ENCODE measurements at places on chromosomes 16 and 17.

DNA sequence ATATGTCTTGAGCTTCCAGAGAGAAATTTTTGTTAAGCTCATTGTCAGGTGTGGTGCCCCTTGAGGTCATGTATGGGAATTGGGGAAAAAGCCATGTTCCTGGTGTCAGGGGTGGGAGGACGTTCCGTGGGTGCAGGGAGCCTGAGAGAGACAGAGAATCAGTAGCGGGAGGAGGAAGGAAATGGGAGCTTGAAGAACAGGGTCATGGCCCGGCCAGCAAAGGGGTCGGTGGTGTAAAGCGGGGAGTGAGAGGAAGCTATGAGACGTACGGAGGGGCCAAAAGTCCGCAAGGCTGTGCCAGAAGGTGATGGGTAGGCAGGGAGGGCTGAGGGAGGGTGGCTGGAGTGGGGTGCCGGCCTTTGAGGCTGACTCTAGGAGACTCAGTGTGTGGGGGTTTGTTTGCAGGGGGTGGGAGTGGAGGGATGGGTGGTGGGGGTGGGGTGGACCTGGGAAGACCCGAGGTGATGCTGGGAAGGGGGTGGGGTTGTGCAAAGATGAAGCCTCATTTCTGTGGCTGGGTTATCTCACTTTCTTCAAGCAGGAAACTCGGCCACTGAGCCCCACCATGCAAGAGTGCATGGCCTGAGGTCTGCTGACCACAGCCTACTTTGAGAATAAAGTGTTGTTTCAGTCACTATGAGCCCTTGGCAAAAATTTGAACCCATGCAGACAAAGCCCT is 63.6 kb downstream of the PLCG2 start:
- no peak for DNase-seq

DNA sequence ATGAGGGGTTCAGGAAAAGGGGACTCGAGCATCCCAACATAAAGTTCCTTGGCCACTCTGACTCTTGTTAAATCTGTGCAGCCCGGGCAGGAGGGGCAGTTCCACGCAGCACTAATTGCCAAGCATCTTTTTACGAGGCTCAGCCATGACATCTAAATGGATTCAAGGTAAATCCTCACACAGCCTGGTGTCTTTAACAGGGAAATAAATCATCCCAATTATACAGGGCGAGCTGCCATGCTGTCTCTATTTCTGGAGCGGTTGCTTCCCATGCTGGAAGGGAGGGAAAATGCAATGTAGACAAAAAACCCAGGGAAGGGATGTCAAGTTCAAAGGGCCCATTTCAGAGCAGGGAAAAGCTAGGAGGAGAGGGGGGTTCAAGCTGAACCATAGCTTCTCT is 110.0 kb downstream of the GAS7 start:
- no peak for DNase-seq

DNA sequence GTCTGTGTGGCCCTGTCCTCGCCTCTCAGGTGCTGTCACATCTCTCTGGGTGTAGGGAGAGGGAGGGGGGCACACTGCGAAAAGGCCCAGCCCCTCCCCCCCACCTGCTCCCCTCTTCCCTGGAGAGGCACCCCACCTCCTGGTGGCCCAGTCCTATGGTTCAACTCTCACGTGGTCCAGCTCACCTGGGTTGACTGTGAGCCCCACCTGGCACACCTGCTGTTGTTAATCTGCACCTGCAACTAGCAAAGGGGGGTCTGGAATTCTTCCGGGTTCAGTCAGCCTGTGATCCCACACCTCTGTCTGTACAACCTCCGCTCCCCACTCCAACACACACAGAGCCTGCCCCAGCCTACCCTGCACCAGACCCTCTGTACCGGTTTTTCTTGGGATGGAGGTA is 2.0 kb upstream of the SYNGR2 start:
- DNase-seq = no peak

- DNase-seq = no peak
Measured at GRCh38 chr16:66695935-66696668, 441 bp downstream of the CMTM4 start.

- DNase-seq = no peak
Measured at GRCh38 chr17:82659886-82660285, 11.6 kb upstream of the WDR45B start.

DNA sequence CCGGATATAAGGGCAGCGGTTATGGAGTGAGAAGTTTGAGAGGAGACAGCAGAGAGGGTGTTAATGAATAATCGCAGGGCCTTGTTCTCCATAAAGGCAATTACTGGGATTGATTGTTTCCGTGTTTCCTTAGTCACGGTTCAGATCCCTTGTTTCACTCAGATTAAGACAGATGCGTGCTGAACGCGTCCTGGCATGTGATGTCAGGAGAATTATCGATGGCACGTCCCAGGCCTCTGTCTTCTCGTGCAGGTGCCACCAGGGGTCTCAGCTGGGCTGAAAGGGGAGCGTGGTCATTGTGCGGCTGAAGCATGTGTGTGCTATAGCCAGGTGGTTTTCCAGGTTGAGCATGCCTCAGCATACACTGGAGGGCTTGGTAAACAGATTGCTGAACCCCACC is 142.4 kb upstream of the NOL11 start:
- no peak for DNase-seq

- DNase-seq = no peak
Measured at GRCh38 chr16:1073262-1073558, 663 bp downstream of the SSTR5 start.

DNA sequence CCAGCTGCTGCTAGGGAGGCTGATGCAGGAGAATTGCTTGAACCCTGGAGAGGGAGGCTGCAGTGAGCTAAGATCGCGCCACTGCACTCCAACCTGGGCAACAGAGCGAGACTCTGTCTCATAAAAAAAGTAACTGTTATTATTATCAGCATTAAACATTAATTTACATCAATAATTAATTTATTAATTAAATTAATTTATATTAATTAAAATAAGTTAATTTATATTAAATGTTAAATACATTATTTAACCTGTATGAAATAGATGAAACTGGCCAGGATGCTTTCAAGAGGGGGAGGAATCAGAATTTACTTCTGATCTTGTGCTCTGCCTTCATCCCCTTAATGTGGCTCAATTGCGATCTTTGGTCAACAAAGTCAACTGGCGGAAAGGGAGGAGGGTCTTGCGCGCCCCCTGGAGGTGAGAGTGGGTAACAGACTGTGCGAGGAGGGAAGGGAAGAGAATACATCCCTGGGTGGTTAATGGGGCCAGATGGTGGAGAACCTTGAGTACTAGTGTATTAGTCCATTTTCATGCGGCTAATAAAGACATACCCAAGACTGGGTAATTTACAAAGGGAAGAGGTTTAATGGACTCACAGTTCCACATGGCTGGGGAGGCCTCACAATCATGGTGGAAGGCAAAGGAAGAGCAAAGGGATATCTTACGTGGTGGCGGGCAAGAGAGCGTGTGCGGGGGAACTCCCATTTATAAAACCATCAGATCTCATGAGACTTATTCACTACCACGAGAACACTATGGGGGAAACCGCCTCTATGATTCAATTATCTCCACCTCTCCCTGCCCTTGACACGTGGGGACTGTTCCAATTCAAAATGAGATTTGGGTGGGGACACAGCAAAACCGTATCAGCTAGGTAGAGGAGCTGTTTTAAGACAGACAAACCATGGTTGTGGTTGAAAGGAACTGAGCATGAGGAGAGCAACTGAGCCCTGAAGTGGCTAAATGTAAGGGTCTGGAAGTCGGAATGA is 15.7 kb upstream of the CPPED1 start:
- DNase-seq = peak; percentile 74

- peak; percentile 49 for DNase-seq
Measured at GRCh38 chr17:1490643-1491442, 1.6 kb downstream of the MYO1C start.

- DNase-seq = no peak
Measured at GRCh38 chr17:73091770-73092522, 542 bp downstream of the SLC39A11 start.

- no peak for DNase-seq
Measured at GRCh38 chr16:47309581-47310312, 151.1 kb downstream of the ITFG1 start.

- no peak for DNase-seq
Measured at GRCh38 chr16:84585886-84586285, 32.0 kb downstream of the COTL1 start.

GRCh38 chr17:60600490-60601446 is 775 bp downstream of the PPM1D start:
- peak; percentile 49 for DNase-seq

GRCh38 chr16:55017321-55017720 is 86.7 kb downstream of the IRX5 start:
- DNase-seq = no peak

GRCh38 chr17:20989991-20990855 is 52.6 kb downstream of the USP22 start:
- DNase-seq = no peak

GRCh38 chr17:38687286-38687685 is 12.5 kb upstream of the EPOP start:
- no peak for DNase-seq

GRCh38 chr16:85724126-85724879 is 26.6 kb downstream of the C16orf74 start:
- DNase-seq = no peak

DNA sequence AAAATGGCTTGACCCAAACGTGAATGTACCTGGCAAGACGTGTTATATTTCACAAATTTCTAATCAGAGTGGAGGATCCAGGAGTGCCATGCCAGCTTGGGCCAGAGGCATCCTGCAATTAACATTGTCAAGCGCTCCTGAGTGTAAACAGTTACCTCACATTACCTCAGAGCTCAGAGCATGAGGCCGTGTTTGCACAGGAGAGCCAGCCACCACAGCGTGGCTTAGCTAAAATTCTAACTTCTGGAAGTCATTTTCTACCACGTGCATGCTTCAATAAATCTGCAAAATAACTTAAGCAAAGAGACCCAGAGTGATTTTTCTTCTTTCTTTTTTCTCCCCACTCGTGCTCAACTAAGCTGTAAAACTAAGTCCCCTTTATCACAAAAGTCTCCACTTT is 769.0 kb downstream of the KCNJ2 start:
- no peak for DNase-seq

GRCh38 chr16:69754469-69755310 is at the start of gene NOB1:
Gene NOB1 (minus strand): TSS chr16:69754926. CDS start chr16:69754910, 16 bp downstream.
- peak; percentile 91 for DNase-seq

DNA sequence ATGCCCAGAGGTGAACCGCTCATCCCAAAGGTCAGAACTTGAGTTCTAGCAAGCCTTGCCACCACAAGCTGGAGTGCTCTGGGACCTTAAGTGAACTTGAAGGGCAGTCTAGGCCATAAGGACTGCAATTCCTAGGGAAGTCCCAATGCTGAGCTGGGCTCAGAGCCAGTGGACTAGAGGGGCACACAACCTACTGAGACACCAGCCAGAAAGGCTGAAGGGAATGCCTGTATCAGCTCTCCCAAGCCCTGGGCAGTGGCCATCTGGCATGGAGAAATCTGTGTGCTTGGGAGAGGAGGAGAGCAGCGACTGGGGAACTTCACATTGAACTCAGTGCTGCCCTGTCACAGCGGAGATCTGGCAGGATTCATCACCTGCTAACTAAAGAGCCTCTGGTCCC is 201.3 kb downstream of the CEP112 start:
- no peak for DNase-seq

DNA sequence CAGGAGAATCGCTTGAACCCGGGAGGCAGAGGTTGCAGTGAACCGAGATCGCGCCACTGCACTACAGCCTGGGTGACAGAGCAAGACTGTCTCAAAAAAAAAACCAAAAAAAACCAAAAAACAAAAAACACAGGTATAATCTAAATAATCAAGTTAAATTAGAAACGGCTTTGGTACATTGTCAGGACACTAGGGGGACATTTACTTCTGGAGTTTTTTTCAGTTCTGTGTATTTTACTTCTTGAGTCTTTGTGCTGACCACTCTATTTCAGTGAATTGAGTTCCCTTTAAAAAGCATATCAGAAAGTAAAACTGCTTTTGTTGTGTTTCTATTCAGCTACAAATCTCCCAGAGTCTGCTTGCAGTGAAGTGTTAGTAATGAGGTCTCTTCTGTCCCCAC is 36.3 kb downstream of the DHRS7B start:
- DNase-seq = no peak

DNA sequence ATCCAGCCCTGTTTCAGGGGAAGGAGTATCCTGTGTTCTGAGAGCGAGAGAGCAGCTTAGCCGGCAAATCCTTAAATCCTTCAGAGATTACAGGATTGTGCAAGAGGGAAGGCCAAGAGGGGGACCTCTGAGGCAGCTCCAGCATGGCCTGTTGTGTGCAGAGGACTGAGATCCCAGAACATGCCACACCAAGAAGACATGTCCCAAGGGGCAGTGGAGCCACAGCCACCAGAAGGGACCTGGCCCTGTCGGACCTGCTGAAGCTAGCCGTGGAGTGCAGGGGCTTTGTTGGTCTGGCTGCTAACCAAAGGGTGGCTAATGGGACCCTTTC is 1.6 kb upstream of the MRC2 start:
- no peak for DNase-seq

DNA sequence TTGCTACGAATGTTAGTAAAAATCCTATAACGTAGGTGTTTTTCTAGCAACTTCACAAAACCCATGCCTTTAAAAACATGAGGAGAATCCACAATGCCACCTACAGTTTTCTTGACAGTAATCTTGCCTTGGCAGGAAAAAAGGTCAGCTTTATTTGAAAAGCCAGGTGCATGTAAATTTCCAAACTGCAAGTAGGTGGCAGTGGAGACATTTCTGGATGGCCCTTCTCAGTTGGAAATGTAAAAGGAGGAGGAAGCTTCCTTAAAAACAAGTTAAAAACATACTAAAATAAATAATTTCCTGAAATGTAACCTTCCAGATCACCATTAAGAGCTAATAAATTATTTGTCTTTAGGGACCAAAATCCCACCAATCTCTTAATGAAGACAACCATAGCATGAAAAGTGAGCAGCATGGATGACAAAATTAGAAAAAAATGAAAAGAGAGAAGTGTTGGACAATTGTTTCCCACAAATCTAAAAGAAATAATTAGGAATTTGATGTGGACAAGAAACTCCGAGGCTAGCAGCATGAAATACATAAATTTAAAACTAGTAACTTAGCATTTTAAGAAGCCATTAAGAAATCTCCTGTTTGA is 152.2 kb downstream of the SNX11 start:
- DNase-seq = no peak

DNA sequence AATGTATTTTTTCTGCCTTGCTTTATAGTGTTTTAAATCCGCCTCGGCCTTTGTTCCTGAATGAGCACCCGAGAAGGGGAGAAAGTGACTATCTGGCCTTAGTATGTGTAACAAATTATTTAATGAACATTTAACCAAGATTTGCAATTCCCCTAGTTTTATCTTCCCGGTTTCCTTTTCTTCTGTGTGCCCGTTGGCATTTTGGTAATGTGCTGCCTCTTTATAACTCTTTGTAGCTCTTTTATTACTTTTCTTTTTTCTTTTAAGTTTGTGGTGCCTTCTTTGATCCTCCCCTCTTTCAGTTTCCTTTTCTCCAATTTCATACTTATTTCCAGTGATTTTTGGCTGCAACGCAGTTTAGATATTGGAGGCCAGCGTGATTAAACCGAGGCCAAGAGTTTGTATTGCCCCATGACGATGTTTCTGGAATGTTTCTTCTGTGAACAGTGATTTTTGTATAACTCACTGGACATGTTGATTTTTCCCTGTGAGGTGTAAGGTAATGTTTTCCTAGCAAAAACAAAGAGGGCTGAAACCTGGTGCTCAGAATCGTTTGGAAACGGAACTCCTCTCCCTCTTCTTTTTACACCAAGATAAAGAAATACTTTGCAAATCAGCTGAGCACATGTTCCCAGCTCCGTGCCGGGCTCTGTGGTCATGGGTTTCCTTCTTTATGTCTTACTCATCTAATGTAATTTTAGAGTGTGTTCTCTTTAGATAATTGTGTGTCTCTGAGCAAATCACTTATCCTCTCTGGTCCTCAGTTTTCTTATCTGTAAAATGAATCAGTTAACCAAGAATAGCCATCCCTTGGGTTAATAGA is 344.3 kb downstream of the WWOX start:
- no peak for DNase-seq

- DNase-seq = no peak
Measured at GRCh38 chr17:39651923-39652586, 13.1 kb upstream of the TCAP start.

GRCh38 chr17:32191306-32191705 is 49.0 kb downstream of the RHOT1 start:
- DNase-seq = no peak

Measured in activated T-cell treated with anti-CD3 and anti-CD28 coated beads for 4 hours (primary cell).